ENCODE measurements at places on chromosomes 4 and X. TPM values are rescaled to one million over a fixed set of nuclear protein-coding genes. Genes with fewer than 3 reads are reported as not detected.

Gene GABRQ
- 5.9 TPM for total RNA-seq

Gene VBP1
- 126 TPM for total RNA-seq

Gene ERAS
- total RNA-seq, result not detected

Gene HTN1
- total RNA-seq, result not detected
